ENCODE measurements at places on chromosomes 11 and 22. TPM values are rescaled to one million over a fixed set of nuclear protein-coding genes. Genes with fewer than 3 reads are reported as not detected.

DNA sequence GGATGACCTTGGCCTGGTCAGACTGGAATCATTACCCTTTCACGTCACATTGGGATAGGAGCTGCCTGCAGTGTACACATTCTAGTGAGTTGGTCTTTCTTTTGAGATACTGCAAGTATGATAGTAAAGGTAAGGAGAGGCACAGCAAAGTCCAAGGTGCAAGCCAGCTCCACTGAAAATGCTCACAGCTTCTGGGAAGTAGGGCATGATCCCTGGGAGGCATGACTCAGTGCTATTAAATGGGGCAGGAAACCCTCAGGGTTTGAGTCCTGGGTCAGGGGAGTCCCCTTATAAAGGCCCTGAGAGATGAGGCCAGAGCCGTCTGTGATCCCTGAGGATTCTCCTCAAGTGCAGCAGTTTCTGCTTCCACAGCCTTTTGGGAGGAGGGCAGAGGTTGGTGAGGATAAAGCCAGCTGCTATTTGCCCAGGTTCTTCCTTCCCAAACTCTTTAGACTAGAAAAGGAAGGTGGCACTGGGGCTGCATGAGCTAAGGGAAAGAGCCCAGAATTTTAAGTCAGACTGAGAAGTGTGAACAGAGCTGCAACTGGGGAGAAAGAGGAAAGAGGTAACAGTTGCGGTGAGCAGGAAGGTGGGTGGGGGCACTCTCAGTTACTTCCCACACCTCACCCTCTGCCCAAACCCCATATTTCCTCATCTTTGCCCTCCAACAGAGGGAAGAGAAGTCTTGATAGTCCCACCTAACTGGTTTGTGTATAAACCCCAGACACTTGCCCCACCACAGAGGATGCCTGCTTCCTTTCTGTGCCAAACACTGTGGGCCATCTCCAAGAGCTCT lies 14.4 kb upstream of the OR52K1 start:
- H3K27ac ChIP-seq, result no peak overlapping the region
- no peaks in the 10 kb centered on the region for H3K36me3 ChIP-seq
- no peak overlapping the region for H3K4me3 ChIP-seq
- H3K27me3 ChIP-seq, result no peaks in the 10 kb centered on the region

- H3K4me3 ChIP-seq, result no peak overlapping the region
- no peak for DNase-seq
These were observed 947.7 kb upstream of the TENM4 start for GRCh38 chr11:80388536-80388935.

DNA sequence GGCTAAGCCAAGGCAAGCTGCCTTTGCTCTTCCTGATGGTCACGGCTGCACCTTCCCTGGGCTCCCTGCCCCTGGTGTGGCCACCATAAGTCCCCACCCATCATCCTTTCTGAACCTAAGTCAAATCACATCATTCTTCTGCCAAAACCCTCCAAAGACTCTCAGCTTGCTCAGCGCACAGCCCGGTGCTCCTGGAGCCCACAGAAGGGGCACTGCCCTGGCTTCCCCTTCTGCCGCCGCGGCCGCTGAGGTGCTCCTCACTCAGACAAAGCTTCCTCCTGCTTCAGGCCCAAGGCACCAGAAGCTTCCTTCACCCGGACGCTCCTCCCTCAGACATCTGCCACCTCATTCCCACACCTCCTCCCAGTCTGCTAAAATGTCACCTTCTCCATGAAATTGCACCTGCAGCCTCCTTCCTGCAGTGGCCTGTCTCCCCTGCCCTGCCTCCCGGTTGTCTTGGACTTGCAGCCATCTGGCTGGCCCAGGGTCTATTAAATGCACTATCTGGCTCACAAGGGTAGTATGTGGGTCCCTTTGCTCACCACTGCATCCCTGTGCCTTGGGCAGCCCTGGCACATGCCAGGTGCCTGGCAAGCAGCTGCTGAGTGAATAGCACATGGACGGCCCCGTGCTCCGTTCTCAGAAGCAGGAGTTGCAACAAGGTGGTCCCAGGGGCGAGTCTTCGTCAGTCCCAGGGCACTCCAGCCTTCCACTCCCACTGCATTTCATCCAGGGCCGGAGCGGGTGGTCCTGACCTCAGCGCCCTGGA lies 108.2 kb downstream of the WNT7B start:
- H3K36me3 ChIP-seq, result no peaks in the 10 kb centered on the region
- H3K4me3 ChIP-seq, result no peak overlapping the region

GRCh38 chr11:61059260-61059752 lies 43.0 kb upstream of the CD5 start:
- DNase-seq, result no peak
- no peaks in the 10 kb centered on the region for H3K27me3 ChIP-seq
- H3K4me1 ChIP-seq, result peaks cover 80% of the 10 kb centered on the region
- no peaks in the 10 kb centered on the region for H3K36me3 ChIP-seq

- H3K36me3 ChIP-seq, result no peaks in the 10 kb centered on the region
- no peak overlapping the region for H3K4me3 ChIP-seq
- no peak overlapping the region for H3K27ac ChIP-seq
- H3K27me3 ChIP-seq, result no peaks in the 10 kb centered on the region
- no peaks in the 10 kb centered on the region for H3K4me1 ChIP-seq
These were observed 223.9 kb downstream of the CNTN5 start for GRCh38 chr11:99244613-99245012.

- no peaks in the 10 kb centered on the region for H3K36me3 ChIP-seq
- H3K4me1 ChIP-seq, result no peaks in the 10 kb centered on the region
- no peaks in the 10 kb centered on the region for H3K27me3 ChIP-seq
- no peak for DNase-seq
These were observed 1407.6 kb upstream of the RAG2 start for GRCh38 chr11:38005597-38005996.

GRCh38 chr11:11261629-11262028 lies 91.4 kb downstream of the CSNK2A3 start:
- no peaks in the 10 kb centered on the region for H3K27me3 ChIP-seq
- no peak for DNase-seq
- H3K4me3 ChIP-seq, result no peak overlapping the region
- no peaks in the 10 kb centered on the region for H3K4me1 ChIP-seq
- H3K27ac ChIP-seq, result no peak overlapping the region
- H3K36me3 ChIP-seq, result no peaks in the 10 kb centered on the region

- no peak overlapping the region for H3K27ac ChIP-seq
- H3K4me3 ChIP-seq, result no peak overlapping the region
- DNase-seq, result no peak
- H3K4me1 ChIP-seq, result no peaks in the 10 kb centered on the region
- H3K27me3 ChIP-seq, result no peaks in the 10 kb centered on the region
- H3K36me3 ChIP-seq, result no peaks in the 10 kb centered on the region
These were observed 8.6 kb downstream of the SC5D start for GRCh38 chr11:121300972-121301699.

DNA sequence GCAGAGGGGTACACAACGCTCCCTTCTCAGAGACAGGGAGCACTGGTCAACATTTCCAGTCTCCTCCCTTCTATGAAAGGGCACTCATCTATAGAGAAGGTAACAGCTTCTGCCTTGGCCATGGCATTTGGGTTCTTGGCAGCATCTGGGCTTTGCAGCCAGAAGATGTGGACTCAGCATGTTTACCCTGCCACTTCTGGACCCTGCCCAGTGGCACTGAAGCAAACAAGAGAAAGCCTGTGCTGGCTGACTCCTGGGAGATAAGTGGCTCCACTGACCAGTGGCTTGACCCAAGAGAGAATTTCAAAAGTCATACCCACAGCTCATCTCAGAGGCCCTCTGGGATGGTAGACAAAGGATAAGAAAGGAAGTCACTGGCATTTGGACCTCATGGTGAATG lies 8.0 kb downstream of the CSNK2A3 start:
- no peaks in the 10 kb centered on the region for H3K36me3 ChIP-seq
- H3K4me1 ChIP-seq, result no peaks in the 10 kb centered on the region
- peaks cover 11% of the 10 kb centered on the region for H3K27me3 ChIP-seq
- H3K27ac ChIP-seq, result no peak overlapping the region

GRCh38 chr22:26983311-26983710 lies 325.9 kb downstream of the MIAT start:
- H3K4me1 ChIP-seq, result no peaks in the 10 kb centered on the region
- no peak overlapping the region for H3K4me3 ChIP-seq
- H3K36me3 ChIP-seq, result no peaks in the 10 kb centered on the region
- peaks cover 2% of the 10 kb centered on the region for H3K27me3 ChIP-seq

DNA sequence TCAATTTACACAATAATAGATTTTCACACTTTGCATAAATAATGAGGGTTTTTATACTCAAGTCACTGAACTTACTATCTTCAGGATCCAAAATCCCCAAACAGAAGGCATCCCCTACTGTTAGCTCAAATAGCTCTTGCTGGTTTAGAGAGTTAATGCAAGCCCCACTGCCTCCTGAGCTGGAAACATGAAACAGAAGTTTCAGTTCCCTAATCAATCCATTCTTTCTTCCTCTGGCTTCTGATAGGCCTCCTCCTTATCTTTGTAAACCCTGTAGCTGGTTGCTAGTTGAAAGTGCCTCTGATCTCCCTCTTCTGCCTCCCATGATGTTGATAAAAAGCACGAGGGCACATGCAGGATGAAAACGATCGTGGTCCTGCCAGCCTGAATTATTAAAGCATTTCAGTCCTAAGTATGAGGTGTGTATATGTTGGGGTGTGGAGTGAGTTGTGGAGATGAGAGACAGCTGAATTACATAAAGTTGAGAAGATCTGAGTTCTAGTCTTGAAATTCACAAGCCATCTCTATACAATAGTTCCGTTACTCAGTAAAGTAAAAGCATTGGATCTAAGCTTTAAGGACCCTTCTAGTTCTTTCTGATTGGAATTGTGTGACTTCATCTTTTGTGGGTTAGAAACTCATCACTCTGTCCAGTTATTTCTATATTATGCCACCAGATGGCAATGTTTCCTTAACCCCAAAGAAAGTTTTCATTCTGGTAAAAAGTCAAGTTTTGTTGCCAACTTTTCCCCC lies 35.0 kb upstream of the EHF start:
- H3K4me3 ChIP-seq, result no peak overlapping the region
- H3K27ac ChIP-seq, result no peak overlapping the region
- peaks cover 7% of the 10 kb centered on the region for H3K27me3 ChIP-seq

DNA sequence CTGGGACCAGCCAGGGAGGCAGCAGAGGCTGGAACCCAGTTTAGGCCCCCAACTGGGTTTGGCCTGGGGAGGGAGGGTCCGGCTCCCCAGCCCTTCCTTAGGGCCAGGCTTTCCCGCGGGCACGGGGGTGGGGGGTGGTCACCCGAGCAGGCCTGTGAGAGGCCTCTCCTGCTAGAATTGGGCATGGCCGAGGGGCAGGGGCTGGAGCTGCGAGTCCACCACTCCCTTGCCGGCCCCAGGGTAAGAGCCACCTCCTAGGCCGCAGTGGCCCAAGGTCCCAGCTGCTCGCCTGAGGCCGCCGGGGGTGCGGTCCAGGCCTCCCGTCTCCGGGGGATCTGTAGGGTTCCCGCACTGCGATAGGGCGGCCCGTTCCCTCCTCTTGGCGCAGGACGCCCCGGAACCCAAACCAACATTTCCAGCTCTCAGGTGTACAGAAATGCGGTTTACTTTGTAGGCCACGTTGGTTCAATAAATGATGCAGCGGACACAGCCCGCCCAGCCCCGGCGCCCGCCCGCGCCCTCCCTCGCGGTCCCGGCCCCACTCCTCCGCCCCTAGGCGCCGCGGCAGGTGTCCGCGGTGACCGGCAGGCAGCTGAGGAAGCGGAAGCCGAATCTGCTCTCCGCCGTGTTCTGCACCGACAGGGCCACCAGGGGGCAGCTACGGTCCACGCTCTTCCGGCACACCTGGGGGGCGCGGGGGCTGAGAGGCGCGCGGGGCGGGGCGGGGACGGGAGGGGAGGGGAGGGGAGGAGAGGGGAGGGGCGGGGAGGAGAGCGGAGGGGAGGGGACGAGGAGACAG lies 5.9 kb downstream of the LMNTD2 start:
- peak; percentile 68 for DNase-seq
- H3K4me3 ChIP-seq, result peak overlapping the region; percentile 28
- H3K27ac ChIP-seq, result no peak overlapping the region
- H3K36me3 ChIP-seq, result no peaks in the 10 kb centered on the region

GRCh38 chr22:50540381-50540780 lies 5.3 kb upstream of the KLHDC7B start:
- no peaks in the 10 kb centered on the region for H3K36me3 ChIP-seq
- peaks cover 5% of the 10 kb centered on the region for H3K4me1 ChIP-seq
- DNase-seq, result no peak
- H3K27ac ChIP-seq, result peak overlapping the region; percentile 98
- no peak overlapping the region for H3K4me3 ChIP-seq

GRCh38 chr11:75186999-75187398 lies 36.1 kb downstream of the SLCO2B1 start:
- no peak for DNase-seq
- H3K36me3 ChIP-seq, result no peaks in the 10 kb centered on the region
- no peak overlapping the region for H3K4me3 ChIP-seq
- H3K4me1 ChIP-seq, result no peaks in the 10 kb centered on the region
- no peaks in the 10 kb centered on the region for H3K27me3 ChIP-seq
- no peak overlapping the region for H3K27ac ChIP-seq

DNA sequence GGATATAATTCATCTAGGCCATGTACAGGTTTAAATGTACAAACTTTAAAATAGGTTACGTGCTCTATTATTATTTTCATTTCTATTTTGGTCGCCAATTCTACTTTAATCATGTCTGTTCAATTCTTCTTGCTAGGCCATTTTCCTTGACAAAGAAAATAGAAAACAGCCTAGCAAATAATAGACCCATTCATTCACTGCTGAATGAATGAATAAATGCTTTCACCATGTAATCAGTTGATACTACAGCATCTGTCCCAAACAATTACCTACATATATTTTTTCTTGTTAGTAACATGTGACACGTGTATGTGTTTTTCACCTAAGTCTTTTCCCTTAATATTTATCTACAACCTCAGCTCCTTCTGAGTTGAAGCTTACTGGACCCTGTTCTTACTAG lies 27.5 kb downstream of the SNX19 start:
- DNase-seq, result no peak
- no peak overlapping the region for H3K27ac ChIP-seq
- H3K36me3 ChIP-seq, result peaks cover 16% of the 10 kb centered on the region
- H3K4me3 ChIP-seq, result no peak overlapping the region
- H3K27me3 ChIP-seq, result no peaks in the 10 kb centered on the region

The ASRGL1 gene
- 2.6 TPM for total RNA-seq

The MPEG1 gene
- 1.4 TPM for total RNA-seq

The HBD gene
- total RNA-seq, result 0.72 TPM

The HOATZ gene
- total RNA-seq, result not detected

The SNAP29 gene
- total RNA-seq, result 21.2 TPM

The SNX32 gene
- total RNA-seq, result 1.2 TPM

The TSPAN18 gene
- total RNA-seq, result 25.7 TPM

The C1QTNF4 gene
- total RNA-seq, result 0.53 TPM

The NPTXR gene
- total RNA-seq, result 8.7 TPM

Data from T-cell (primary cell).